ENCODE measurements at places on chromosomes 4 and X.

DNA sequence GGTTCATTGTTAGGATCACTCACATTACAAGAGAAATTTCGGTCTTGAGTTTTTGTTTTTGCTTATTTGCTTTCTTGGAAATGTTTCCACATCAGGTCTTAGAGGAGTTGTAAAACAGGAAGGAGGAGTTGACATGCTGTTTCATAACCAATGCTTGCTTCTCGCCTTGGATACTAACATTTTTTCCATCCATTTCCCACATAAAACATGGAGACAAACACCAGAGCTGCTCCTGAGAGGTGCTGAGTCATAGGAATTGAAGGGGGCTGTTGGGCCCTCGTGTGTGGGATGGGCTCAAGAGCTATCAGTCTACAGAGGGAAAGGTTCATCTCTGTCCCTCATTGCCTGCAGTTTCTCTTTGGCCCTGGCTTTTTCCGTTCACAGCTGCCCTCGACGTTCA is 29.9 kb downstream of the TBL1X start:
- DNase-seq = no peak

DNA sequence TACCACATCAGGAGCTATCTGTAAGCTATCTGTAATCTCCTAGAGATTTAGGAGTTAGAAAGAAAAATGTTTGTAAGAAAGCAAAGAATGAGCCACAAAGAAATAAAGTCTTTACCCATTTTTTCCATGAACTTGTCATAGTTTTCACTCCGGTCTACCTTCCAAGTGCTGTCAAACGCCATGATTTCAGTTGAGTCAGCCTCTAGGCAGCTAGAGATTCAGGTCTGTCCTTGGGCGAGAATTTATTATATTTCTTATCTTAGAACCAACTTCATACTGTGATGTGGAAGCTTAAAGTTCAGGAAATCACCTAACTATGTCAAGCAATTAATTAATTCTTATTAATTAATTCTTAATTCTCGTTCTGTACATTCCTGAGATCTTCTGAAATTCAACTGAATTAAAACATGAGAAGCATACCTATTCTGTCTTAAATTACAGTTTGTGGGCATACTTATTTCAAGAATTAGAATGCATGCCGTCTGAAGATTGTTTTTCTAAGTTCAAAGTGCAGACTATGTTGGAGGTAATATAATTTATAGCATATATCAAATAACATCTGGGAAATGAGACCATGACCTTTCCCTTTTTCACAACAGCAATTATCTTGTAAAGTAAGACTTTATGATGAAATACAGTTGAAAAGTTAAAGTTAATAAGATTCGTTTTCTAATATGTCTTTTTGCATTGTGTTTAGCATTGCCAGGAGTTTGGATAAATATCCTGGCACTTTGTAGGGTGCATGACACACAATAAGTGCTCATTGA is at the start of gene FABP2:
FABP2 (minus strand) TSS at position 218 of the 767 bp plus-strand sequence; CDS start at position 182, 36 bp downstream.
- no peak for DNase-seq

- DNase-seq = no peak
These were observed 8.9 kb upstream of the IRAK1 start for GRCh38 chrX:154028502-154029184.

- no peak for DNase-seq
These were observed 225.8 kb upstream of the NOCT start for GRCh38 chr4:138789796-138790195.

DNA sequence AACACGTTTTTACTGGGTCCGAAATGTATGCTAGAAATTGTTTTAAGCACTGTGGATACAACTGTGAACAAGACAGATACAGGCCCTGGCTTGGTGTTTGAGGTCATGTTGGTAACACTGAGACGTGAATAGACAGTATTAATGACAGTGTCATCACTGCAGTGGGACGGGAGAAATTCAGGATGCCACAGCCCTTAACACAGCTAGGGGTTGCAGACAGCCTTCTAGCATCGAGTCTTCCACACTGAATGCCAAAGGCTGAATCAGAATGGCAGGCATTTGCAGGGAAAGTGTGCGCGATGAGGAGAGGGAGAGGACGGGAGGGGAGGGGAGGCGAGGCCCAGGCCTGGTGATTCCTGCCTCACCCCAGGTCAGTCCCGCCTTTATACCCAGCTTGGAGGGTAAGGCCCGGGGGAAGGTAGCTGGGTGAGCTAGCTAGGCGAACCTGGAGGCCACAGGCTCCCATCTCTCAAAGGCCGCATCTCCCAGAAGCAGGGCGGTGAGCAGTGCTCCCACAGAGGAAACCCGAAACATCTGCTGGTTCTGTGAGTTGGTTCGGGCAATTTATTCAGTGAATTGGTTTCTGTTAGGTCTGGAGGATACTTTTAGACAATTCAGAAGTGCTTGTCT is 44.1 kb upstream of the CLDN24 start:
- no peak for DNase-seq

- DNase-seq = peak; percentile 46
These were observed 30.1 kb upstream of the BBS7 start for GRCh38 chr4:121900132-121900983.

DNA sequence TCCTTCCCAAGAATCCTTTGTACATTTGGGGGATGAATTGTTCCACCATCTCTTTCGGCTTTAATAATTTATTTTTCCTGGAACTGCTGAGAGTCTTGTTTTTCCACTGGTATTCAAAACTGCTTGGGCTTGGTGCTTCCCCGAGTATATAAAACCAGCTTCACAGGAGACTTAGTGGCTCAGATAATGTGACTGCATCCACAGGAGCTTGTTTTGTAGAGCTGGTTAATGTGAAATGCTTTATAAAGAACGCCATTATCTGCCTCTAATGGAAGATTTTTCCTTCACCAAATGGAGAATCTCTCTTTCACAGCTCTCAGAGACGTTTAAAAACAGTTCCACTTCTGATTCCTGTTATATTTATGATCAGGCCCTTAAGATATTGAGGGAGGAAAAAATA is 935.5 kb downstream of the RAB28 start:
- no peak for DNase-seq
